ENCODE measurements at places on chromosomes 7 and 10.

- DNase-seq, result peak; percentile 31
Measured at GRCh38 chr7:79982141-79982770, 152.4 kb upstream of the GNAI1 start.

- no peak for DNase-seq
Measured at GRCh38 chr7:130393841-130394411, 13.6 kb downstream of the CPA1 start.

DNA sequence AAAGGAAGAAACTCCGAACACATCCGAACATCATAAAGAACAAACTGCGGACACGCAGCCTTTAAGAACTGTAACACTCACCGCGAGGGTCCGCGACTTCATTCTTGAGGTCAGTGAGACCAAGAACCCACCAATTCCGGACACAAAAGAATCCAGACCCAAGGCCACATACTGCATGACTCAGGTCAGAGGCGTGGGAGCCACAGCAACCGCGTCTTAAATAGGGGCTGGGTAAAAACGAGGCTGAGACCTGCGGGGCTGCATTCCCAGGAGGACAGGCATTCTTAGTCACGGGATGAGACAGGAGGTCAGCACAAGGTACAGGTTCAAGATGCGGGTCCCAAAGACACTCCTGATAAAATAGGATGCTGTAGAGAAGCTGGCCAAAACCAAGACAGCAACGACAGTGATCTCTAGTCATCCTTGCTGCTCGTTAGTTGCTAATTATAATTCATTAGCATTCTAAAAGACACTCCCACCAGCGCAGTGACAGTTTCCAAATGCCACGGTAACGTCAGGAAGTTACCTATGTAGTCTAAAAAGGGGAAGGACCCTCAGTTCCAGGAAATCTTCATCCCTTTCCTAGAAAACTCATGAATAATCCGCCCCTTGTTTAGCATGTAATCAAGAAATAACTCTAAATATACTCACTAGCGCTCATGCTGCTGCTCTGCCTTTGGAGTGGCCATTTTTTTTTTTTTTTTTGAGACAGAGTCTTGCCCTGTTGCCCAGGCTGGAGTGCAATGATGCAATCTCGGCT, 19.3 kb downstream of the AP5Z1 start:
- no peak for DNase-seq

DNA sequence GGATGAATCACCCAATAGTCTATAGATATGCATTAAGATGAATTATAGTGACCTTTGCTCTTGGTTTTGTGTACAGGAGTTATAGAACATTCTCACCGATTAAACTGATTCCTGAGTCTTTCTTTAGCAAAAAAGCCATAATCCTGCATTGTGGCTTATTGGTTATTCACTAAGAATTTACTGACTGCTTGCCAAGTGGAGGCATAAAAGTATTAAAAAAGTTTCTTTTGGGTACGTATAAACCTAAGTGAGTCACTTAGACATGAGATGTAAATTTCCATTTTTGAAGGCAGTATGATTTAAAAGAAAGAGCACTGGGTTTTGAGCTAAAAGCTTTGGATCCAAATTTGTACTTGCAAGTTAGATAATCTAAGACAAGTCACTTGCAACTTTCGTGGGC, 100.7 kb downstream of the CDK6 start:
- no peak for DNase-seq

DNA sequence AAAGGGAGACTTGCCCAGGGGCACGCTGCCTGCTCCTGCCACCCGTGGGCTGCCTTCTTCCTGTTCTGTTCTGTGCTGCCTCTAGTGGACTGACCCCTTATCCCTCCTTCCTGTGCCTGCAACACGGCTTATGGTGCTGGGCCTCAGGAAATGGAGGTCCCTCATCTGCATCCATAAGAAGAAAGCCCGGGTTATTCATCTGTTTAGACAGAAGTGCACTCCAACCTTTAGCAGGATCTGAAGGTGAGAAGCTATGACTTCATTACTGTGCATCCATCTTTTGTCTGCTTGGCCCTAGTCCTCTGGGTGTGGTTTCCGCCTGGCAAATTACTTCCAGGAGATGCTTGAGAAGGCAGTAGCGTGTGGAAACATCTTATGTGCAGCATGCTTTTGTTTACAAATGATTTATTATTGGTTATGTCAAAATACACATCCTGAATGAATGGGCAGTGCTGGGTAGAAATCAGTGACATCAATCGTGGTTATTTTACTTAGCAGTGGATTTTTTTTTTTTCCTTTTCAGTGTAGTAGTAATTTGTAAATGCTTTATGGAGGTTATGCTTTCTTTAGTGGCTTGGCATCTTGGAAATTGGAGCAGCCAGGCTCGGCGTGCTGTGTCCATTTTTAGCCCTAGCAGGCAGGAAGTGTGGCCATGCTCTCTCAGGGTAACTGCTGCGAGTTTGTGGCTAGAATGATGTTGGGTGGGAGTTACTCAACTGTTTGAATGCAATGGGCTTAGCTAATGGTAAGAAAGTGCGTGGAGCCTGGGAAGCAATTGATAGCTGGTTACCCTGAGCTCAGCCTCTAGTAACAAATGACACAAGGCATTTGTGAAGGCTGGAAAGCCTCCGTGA, 12.7 kb downstream of the PTPRE start:
- DNase-seq, result peak; percentile 38

Data from SJSA1 (cell line).